Pancreas (tissue), 10 donors: ENCODE measurements at places on chromosomes 11 and 22. TPM values are rescaled to one million over a fixed set of nuclear protein-coding genes. Genes with fewer than 3 reads are reported as not detected.
A peak's percentile ranks its signal among the peaks of the same experiment; 100 is the strongest.

C11orf86 gene
- not detected for total RNA-seq

PTPRJ gene
- total RNA-seq = 15.4 TPM

OVOL1 gene
- 3.2 TPM for total RNA-seq

DNA sequence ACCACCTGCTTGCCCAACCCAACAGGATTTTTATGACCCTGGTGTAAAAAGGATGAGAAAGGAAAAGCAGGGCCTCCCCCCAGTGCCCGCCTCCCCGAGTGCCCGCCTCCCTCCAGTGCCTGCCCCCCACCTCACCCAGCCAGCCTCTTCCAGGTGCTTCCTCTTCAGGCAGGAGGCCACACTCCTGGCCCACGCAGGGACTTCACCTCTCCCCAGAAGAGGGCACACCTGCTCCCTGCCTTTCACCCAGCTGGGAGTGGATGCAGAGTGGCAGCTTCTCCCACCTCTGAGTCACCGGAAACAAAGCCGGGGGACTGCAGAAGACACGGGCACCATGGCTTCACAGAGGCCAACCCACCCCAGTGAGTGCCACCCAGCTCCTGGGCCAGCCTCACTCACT lies 16.1 kb downstream of the CPT1A start:
- no peaks in the 10 kb centered on the region for H3K36me3 ChIP-seq
- peaks cover 4% of the 10 kb centered on the region for H3K4me1 ChIP-seq
- DNase-seq = peak; percentile 70
- H3K27me3 ChIP-seq = no peaks in the 10 kb centered on the region
- no peak overlapping the region for H3K4me3 ChIP-seq

DNA sequence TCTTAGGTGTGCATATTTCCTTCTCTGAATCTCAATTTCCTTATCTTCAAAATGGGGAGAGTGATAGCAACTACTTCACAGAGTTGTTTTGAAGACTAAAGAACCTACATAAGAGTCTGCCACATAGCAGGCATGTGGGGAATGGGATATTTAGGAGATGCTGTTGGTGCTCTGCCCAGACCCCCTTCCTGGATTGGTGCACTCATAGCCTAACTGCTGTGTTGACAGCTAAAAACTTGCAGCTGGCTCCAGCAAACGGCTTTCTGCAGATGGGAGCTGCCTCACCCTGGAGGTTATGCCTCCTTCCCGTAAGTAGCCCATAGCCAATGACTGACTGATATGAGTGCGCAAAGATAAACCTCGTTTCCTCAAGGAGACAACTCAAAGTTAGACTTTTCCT lies 106.1 kb downstream of the CD44 start:
- no peak overlapping the region for H3K4me3 ChIP-seq
- H3K27me3 ChIP-seq = no peaks in the 10 kb centered on the region
- H3K27ac ChIP-seq = no peak overlapping the region
- H3K36me3 ChIP-seq = no peaks in the 10 kb centered on the region
- peaks cover 5% of the 10 kb centered on the region for H3K4me1 ChIP-seq
- DNase-seq = no peak
